ENCODE measurements at places on chromosomes 11 and 22. TPM values are rescaled to one million over a fixed set of nuclear protein-coding genes. Genes with fewer than 3 reads are reported as not detected.

Gene OR1S2
- not detected for total RNA-seq

Gene SYT7
- 0.67 TPM for total RNA-seq

Gene ADORA2A
- total RNA-seq = 0.15 TPM

Gene OR6A2
- not detected for total RNA-seq

All from bronchus fibroblast of lung (primary cell).